ENCODE measurements at places on chromosomes 12 and 14.

DNA sequence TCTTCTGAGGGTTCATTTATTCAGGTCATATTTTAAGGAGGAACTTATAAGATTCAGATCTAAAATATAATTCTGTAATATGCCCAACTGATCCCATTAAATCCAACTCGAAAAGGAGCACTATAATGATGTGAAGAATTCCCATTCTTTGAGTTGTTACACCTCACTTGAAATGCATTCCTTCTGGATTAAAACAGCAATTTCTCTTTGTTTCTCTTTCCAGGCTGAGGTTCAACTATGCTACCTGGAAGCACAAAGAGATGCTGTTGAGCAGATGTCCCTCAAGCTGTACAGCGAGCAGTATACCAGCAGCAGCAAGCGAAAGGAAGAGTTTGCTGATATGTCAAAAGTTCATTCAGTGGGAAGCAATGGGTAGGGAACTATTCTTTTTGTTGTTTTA, 260.6 kb upstream of the NPAS3 start:
- DNase-seq: no peak

DNA sequence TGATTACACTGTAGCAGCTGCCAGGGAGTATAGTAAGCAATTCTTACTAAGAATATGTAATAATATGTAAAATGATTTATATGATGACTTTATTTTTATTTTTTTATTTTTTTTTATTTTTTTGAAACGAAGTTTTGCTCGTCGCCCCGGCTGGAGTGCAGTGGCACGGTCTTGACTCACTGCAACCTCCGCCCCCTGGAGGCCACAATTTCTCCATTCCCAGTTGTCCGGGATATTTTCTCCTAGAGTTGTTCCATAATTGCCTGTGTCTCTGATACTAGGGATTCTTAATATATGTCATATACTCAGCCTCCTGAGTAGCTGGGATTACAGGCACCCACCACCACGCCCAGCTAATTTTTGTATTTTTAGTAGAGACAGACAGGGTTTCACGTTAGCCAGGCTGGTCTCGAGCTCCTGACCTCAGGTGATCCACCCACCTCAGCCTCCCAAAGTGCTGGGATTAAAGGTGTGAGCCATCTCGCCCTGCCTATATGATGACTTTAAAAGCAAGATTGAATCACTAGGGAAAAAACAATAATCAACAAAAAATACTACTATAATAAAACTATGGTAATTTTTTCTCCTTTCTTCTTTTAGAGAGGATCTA, 12.2 kb upstream of the ITPR2 start:
- DNase-seq: peak; percentile 91

DNA sequence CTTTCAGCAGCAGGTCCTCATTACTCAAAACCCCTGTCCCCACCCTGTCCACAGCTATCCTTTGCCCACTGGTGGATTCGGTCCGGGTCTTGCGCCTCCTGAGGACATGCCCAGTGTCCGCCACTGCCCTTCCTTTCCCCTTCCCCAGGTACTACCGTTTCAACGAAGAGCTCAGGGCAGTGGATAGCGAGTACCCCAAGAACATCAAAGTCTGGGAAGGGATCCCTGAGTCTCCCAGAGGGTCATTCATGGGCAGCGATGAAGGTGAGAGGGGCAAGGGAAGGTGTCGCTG, 8.7 kb downstream of the MMP14 start:
- DNase-seq: no peak

DNA sequence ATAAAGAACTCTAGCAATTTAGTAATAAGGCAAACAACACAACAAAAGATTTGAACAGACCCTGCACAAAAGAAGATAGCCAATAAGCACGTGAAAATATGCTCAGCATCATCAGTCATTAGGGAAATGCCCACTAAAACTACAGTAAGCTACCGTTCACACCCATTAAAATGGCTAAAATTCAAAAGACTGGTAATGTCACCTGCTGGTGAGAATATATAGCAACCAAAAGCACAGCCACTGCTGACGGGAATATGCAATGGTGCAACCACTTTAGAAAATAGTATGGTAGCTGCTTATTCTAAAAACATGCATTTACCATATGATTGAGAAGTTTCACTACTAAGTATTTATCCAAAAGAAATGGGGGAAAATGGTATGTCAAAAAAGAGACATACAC, 74.9 kb downstream of the DPF3 start:
- DNase-seq: no peak

GRCh38 chr12:113766879-113767878, 198.9 kb downstream of the RBM19 start:
- DNase-seq: peak; percentile 80

- DNase-seq: no peak
Observed at GRCh38 chr14:38108681-38109080, 99.0 kb upstream of the SSTR1 start.

DNA sequence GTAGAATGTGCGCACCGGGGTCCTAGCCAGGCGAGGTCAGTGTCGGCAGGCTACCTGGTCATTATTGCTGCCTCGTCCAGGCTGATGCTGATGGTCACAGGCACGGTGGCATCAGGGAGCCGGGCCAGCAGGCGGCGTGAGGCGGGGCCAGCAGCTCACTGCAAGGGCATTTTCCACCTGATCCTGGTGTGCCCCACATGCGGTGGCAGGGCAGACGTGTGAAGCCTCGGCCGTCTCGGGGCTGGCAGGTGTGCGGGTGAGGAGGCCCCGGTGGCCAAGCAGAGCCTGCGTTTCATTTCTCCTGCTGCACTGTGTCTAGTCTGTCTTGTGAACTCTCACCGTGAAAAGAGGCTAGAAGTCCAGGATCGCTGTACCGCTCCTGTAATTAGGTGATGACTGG, 12.0 kb upstream of the AMN start:
- DNase-seq: no peak
